ENCODE measurements at places on chromosomes 1 and 21.

- no peak for DNase-seq
Measured at GRCh38 chr1:28236656-28237322, 865 bp downstream of the ATP5IF1 start.

DNA sequence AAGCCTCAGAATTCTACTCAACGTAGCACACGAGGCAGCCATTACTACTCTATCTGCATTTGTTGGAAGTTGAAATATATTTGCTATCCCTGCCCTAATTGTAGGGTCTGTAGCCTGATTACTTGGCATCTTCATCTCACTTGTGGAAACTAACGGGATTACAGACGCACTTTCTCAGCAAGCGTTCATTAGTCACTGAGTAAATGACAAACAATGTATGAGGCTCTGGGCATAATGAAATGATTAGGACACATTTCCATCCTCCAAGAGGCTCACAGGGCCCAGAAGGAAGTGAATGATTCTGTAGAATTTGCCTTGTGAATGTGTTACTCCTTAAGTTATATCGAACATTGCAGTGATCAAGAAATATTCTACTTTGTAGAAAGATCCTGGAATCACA is 78.1 kb downstream of the KIF26B start:
- no peak for DNase-seq

DNA sequence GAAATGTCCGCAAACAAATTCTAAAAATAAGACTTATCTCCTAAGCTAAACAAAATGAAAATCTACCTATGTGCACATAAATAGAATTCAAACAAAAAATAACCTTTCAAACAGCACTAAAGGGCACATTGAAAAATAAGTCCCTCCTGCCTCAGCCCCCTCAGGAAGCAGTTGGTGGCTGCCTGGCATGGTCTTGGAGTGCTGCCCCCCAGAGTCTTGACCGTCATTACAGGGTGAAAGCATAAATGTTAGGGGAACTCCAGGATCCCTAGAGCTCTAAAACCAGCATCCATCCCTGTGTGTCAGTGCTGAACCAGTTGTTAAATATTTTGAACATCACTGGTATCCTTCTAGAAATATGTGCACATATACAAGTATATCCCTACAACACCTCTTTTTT is 6.5 kb upstream of the NPL start:
- DNase-seq: no peak

- DNase-seq: no peak
Measured at GRCh38 chr1:234713859-234714258, 103.9 kb upstream of the IRF2BP2 start.

DNA sequence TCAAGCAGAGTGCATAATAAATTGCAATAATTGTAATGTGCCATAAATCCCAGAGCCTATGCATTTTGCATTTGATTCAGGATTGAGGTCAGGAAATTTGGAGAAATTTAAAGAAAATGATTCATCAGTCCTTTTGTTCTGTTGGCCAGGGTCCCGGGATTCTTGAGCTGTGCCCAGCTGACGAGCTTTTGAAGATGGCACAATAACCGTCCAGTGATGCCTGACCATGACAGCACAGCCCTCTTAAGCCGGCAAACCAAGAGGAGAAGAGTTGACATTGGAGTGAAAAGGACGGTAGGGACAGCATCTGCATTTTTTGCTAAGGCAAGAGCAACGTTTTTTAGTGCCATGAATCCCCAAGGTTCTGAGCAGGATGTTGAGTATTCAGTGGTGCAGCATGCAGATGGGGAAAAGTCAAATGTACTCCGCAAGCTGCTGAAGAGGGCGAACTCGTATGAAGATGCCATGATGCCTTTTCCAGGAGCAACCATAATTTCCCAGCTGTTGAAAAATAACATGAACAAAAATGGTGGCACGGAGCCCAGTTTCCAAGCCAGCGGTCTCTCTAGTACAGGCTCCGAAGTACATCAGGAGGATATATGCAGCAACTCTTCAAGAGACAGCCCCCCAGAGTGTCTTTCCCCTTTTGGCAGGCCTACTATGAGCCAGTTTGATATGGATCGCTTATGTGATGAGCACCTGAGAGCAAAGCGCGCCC is 8.7 kb downstream of the PROX1 start:
- no peak for DNase-seq

DNA sequence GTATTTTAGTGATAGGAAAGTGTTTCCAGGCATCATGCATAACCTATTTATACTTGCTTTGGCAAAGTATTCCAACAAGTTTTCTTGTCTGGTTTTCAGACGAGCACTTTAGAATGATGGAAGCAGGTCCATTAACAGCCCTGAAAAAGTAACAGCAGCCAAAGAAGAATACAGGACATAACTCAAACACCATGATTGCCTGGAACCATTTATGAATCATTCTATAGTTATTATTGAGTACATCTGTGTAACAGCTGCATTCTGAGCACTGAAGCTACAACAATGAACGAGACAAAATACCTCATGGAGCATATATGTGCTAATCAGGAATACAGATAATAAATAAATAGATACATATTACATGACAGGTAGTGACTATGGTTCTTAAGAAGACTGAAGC is 12.6 kb downstream of the IL10RB start:
- DNase-seq: no peak

GRCh38 chr1:212618466-212619210 is 10.1 kb downstream of the ATF3 start:
- DNase-seq: no peak

GRCh38 chr1:64539781-64540218 is 69.9 kb downstream of the CACHD1 start:
- no peak for DNase-seq

- DNase-seq: no peak
Measured at GRCh38 chr21:22019766-22020165, 1021.6 kb downstream of the NCAM2 start.

- no peak for DNase-seq
Measured at GRCh38 chr1:168913711-168914463, 184.9 kb upstream of the DPT start.

DNA sequence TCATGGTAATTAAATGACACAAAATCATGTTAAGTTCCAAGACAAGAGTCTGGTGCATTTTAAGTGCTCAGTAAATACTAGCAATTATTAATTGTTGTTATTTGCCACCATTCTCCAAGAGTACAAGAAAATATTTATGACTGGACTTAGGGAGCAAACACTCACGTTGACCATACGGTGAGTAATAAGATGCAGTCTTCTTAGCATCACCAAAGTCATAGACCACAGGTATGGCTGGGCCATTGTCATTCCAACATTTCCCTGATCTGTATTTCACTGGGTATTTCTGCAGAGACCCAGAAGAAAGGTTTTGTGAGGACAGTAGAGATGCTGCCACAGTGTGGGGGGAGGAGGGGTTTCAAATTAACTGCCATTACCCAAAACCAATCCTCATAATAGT is 4.7 kb downstream of the ITLN2 start:
- no peak for DNase-seq

- no peak for DNase-seq
Measured at GRCh38 chr1:53112271-53112774, 30.1 kb downstream of the SLC1A7 start.

GRCh38 chr21:33029385-33029921 is 3.7 kb downstream of the OLIG2 start:
- DNase-seq: no peak

DNA sequence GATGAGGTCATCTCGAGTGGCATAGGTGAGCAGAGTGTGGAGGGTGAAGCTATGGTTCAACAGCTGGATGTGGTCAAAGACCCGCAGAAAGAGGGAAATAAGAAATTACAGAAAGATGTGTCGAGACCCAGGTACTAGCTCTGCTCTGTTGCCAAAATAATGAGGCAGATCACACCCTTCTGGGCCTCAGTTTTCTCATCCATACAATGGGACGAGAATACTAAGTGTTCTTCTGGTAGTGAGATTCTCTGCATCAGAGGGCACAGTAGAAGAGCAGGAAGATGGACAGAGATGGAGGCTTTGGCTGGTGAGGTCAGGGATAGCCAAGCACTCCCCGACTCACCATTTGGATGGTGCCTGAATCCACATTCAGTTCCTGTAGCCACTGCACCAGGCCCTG is 11.1 kb downstream of the MAP3K6 start:
- DNase-seq: no peak

DNA sequence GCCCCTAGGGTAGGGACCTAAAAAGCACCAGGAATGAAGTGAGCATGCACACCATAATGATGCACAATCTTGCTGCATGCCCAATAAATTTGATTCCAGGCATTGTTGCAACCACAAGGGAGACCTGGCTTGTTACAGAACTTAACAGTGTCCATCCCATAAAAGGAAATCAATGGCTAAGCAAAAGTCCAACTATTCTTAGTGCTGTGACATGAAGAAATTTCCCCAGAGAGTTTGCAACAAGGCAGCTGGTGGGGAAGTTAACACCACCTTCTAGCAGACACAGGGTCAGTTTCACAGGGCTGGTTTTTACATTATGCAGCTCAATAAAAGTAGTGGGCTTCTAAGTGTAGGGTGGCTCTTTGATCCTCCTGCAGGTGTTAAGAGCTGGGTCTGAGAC is 221.1 kb downstream of the KCNJ6 start:
- DNase-seq: no peak

DNA sequence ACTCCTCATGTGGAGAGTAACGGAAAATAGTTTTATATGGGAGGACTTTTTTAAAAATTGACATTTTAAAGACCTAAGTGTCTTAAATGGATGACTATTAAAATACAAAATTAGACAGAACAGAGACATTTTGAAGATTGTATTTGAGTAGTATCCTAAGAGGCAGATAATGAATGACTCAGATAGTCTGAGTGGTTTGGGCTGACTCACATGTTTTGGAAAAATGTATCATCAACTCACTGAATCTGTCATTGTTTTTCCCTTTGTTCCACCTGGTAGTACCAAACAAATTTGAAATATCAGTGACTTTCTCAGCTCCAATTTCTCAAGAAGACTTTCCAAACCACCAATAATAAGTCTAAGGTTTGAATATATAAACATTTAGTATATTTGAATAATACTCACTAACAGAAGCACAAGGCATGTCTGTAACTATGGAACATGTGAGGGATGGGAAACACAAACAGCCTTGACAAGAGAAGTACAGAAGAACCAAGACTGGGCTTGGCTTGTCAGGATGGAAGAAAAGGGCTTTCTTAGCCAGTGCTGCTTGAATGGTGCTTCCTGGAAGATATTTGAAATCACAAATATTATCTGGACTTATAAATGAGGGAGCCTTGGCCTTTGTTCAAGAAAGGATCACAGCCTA is 90.6 kb downstream of the SGIP1 start:
- DNase-seq: no peak

- DNase-seq: peak; percentile 68
Measured at GRCh38 chr1:42456754-42457089, 379 bp downstream of the PPCS start.

DNA sequence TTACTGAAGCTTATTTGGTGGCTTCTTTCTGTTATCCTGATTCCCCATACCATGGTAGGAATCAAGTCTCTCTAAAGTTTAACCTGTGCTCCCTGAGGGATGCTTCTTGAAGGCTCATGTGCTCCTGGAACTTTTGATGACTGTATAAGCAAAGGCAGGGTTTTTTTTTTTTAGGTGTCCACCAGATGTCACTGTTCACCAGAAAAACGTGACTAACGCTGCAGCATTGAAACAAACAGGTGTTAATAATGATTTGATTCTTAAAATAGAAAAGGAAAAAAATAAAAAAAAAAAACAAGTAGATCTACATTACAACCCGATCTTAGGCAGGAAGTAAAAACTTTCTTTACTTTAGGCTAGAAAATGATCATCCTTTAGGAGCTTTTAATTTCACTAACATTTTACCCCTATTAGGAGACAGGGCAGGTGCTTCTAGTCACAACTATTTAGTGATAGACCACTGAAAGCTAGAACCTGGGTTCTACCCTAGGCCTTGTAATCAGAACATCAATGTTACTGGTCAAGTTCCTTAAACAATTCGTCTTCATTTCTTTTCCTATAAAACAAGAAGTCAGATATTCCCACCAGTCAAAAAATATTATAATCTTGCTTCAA is 223.0 kb downstream of the PLA2G4A start:
- no peak for DNase-seq

- no peak for DNase-seq
Measured at GRCh38 chr1:75292013-75292412, 157.8 kb downstream of the LHX8 start.

- DNase-seq: no peak
Measured at GRCh38 chr21:44519346-44520325, 20.4 kb downstream of the KRTAP10-1 start.

GRCh38 chr1:186679924-186680244 is 339 bp downstream of the PTGS2 start:
- no peak for DNase-seq

DNA sequence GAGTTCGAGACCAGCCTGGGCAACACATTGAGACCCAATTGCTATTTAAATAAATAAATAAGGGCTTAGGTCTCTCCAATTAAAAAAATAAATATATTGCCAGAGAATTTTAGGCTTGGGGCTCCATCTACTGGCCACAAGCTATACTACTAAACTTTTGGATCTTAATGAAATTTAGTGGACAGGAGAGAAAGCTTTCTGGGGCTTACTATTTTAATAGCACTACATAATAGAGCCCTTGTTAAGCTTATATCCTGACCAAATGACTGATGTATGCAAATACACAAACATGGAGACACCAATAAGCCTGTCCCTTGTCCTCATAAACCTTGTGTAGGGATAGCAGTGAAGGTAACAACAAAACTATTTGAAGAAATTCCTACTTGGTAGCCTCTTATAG is 18.4 kb downstream of the CCT3 start:
- no peak for DNase-seq

GRCh38 chr1:111483166-111483565 is 9.4 kb downstream of the C1orf162 start:
- DNase-seq: no peak

GRCh38 chr21:32733990-32734613 is 6.3 kb upstream of the SYNJ1 start:
- no peak for DNase-seq

- DNase-seq: no peak
Measured at GRCh38 chr1:86993269-86993985, 79.0 kb downstream of the HS2ST1 start.

DNA sequence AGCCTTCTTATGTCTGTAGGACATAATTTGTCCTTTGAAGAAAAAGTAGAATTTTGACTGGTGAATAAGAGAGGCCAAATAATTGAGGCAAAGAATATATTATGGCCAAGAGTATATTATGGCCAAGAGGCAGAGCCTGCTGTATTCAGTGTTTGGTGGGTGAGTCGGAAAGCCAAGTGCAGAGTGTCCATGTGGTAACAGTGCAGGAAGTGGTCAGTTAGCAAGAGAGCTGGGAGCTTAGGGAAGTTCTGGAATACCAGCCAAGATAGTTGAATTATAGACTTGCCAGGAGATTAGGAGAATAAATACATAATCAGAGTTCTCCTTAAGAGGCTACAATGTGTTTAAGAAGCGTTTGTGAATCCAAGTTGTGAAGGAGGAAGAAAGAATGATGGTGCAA is 131.5 kb upstream of the LMO4 start:
- DNase-seq: no peak

- DNase-seq: peak; percentile 58
Measured at GRCh38 chr1:54220004-54220811, 20.2 kb downstream of the MRPL37 start.
